ENCODE measurements at places on chromosomes 12 and 14.

DNA sequence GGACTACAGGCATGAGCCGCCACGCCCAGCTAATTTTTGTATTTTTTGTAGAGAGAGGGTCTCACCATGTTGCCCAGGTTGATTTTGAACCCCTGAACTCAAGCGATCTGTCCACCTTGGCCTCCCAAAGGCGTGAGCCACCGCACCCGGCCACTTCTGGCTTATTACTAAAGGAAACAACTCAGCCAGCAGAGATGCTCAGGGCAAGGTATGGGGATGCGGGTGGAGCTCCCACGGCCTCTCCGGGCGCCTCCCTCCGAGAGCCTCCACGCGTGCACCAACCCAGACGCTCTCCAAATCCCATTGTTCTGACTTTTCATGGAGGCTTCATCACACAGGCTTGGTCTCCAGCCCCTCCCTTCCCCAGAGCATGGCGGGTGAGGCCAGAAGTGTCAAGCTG is 6.1 kb upstream of the GPR132 start:
- no peak for DNase-seq

DNA sequence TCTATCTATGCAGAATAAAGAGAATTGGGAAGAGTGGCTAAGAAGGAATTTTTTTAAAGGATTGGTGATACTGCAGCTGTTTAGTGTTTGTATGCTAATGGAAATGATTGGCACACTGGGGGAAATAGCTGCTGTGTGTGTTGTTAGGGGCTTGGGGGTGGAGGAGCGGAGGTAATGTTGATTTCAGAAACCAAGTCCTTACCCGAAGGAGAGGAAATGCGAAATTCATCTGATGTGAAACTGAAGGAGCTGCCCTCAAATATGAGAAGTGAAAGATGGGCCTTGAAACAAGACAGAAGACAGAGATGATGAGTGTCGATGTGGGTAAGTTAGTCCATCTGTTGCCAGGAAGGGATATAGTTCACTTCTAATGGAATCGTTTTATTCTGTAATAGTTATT is 21.2 kb upstream of the RNASE12 start:
- no peak for DNase-seq

GRCh38 chr14:53692885-53693284 is 263.7 kb downstream of the BMP4 start:
- no peak for DNase-seq

DNA sequence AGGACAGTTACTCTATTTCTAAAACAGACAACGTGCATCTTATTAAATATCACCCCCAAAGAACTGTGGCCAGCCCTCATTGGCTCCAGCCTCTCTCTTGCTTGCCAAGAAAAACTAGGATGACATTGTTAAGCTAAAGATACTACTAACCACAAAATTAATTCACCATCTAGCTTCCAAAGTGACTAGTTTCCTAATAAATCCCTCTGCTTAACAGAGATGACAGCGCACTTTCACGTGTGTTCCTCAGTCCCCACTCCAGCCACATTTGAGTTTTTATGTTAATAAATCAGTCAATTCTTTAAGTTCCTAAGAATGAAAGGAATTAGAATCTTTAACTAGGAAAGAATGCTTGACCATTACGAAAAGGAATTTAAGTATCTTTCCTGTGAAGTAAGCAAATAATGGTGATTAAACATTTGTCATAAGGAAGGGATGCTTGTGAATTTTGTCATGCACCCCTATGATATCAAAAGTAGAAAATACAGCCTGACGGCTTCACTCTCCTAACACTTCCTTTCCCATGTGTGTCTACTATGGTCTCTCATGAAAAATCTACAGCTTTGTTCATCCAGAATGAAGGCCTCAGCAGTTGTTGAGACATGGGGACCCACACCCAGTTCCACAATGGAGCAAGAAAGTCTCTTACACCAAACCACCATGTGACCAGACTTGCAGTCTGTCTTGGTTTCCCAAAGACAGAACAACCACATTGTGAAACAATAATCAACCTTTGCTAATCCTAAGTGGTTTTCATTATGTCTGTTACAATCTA is 8.1 kb downstream of the CORO1C start:
- DNase-seq: no peak

DNA sequence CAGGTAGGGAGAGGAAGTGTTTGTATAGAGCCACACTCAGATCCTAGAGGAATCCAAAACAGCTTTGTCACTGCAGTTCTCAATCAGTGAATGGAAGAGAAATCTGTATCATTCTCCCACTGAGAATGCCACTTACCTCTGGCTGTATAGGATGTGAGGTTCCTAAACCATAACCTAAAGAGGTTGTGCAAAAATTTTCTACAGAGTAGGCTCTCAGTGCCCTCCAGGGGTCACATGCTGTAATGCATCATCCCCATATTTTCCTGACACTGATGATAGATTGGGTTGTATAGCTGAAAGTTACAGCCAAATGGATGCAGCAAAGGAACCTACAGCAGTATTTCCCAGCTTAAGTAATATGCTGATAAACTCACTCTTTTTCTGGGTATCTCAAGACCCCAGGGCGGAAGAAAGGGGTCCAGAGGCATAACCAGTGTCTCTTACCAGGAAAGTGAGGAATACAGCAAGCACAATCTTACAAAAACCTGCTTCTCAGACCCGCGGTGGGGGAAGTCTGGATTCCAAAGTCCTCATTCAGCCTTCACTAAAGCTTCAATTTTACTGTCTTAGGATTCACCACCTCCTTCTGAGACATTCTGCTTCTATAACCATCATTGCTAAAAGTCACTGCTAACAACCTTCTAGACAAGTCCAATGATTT is 3.8 kb downstream of the BCDIN3D start:
- DNase-seq: no peak

DNA sequence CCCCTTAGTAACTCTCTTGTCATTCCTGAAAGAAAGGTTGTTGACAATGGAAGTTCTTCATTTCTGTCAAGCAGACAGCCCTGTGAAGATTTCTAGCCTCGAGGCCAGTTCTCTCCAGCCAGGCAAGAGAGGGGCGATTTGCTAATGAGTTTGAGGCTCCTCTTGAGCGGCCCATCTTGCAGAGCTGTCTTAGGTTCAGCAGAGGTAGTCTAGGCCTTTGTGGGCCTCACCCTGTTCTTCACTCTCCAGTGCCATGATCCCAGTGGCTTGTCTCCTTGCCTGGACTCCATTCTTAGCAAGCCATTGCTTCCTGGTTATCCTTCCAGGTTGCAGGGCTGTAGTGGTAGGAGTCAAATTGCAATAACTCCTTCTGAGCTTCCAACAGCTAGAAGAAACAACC is 9.7 kb downstream of the TPH2 start:
- DNase-seq: no peak

GRCh38 chr12:118299791-118300460 is 72.8 kb downstream of the TAOK3 start:
- no peak for DNase-seq

DNA sequence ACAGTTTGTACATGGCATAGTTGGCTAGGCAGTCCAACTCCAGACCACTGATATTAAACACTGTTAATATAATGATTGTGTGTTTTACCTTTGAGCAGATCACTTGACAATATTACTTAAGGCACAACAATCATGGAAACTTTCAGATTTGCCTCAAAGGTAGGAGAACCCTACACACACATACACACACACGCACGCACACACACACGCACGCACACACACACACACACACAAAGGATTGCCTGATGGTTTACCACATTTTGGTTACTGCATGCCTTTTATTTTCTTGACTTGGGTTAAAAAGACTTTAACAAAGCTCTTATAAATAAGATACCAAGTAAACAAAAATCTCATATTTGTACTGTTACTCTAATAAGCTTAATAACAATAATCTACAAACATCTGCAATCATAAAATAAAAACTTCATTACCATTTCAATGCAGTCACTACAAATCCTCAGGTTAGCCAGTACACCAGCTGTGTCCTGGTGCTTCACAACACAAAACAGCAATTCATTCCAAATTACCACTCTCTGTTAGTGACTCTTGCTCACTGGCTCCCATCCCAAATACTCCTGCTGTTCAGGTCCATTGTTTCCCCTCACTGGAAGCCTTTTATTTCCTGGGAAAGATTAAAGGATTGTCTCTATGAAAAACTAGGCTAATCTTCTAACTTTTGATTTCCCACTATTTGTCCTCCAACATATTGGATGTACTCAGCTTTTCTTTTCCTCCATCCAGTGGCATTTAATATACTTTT is 175.2 kb upstream of the ATP2B1 start:
- DNase-seq: no peak

DNA sequence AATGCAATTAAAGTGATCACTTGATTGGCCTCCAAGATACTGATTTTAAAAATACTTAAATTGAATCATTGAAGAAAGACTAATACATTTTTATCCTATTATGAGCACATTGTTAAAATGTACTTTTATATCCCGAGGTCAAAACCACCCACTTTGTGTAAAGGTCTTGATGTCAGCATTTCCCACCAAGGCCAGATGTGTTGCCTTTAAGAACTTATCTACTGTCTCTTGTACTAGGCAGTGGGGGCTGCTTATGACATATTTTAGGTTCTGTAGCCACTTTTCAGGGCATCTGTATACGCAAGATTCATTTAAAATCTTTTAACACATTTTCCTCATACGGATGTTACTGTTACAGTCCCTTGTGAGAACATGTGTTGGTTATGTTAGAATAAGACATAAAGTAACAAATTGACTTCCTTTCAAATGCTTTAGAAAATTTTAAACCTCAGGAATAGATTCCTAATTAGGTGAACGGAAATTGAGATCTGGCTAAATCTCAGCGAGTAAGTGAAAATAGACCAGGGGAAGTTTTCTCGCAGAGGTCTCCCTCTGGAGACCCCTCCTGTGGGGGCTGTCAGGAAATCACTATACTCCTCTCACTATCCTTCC is 456.2 kb downstream of the ADAMTS20 start:
- DNase-seq: no peak

- no peak for DNase-seq
These were observed 9.4 kb downstream of the PARP11 start for GRCh38 chr12:3863756-3864155.

DNA sequence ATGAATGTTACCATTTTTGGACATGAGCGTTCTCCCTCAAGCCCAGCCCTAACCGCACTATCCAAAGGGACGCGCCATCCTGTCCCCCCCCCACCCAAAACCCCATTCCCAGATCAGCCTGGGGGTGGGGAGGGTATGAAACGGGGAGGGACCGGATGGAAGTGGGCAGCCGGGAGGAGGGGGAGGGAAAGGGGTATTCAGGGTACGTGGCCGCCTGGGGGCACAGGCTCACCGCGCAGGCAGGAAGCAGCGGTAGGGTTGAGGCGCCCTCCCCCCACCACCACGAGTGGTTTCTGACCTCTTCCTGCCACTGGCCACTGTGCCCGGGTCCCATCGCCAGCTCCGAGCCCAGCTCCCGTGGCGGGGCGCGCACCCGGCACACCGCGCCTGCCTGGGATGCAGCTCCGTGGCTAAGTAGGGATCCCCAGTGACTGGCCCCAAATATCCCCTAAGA is 1.4 kb downstream of the ACTN1 start:
- peak; percentile 36 for DNase-seq

GRCh38 chr14:29054119-29054518 is 287.5 kb downstream of the FOXG1 start:
- no peak for DNase-seq

GRCh38 chr14:82230748-82231147 is 697.1 kb upstream of the SEL1L start:
- no peak for DNase-seq

GRCh38 chr14:90677484-90678050 is 138.7 kb downstream of the TTC7B start:
- DNase-seq: no peak

Measured in activated CD8-positive, alpha-beta memory T cell treated with anti-CD3 and anti-CD28 coated beads for 48 hours (primary cell).